ENCODE measurements at places on chromosomes 11 and 22.
A peak's percentile ranks its signal among the peaks of the same experiment; 100 is the strongest.

- no peak for DNase-seq
Observed at GRCh38 chr11:62770778-62771143, 435 bp upstream of the TAF6L start.

- no peak for DNase-seq
Observed at GRCh38 chr22:30460147-30460546, 11.7 kb downstream of the SEC14L3 start.

GRCh38 chr11:61574611-61575010 lies 6.3 kb downstream of the SYT7 start:
- DNase-seq, result no peak

DNA sequence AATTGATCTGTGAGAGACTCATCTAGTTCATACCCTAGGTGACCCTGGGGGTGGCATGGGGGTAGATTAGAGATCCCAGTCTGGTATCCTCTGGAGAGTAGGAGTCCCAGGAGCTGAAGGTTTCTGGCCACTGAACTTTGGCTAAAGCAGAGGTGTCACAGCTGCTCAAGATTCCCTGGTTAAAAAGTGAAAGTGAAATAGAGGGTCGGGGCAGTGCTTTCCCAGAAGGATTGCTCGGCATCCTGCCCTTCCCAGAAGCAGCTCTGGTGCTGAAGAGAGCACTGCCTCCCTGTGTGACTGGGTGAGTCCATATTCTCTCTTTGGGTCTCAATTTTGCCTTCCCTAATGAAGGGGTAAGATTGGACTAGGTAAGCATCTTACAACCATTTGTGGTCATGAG lies 653 bp downstream of the IL18BP start:
- DNase-seq, result no peak

DNA sequence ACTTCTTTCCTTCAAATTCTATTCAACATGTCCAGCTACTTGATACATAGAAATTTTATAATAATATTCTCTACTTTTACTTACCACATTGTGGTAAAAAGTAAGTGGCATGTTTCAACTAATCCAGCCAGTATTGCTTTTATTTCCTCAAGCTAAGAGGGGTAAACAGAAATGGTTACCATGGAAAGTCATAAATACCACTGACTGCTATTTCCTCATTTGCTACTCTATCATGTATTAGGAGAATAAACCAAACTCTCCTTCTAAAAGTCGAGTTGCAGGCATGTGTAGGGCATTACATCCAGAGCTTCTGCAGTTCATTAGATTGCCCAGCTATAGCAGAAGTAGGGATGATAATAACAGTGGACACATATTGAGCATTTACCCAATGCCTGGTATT lies 208.4 kb downstream of the MAML2 start:
- no peak for DNase-seq

DNA sequence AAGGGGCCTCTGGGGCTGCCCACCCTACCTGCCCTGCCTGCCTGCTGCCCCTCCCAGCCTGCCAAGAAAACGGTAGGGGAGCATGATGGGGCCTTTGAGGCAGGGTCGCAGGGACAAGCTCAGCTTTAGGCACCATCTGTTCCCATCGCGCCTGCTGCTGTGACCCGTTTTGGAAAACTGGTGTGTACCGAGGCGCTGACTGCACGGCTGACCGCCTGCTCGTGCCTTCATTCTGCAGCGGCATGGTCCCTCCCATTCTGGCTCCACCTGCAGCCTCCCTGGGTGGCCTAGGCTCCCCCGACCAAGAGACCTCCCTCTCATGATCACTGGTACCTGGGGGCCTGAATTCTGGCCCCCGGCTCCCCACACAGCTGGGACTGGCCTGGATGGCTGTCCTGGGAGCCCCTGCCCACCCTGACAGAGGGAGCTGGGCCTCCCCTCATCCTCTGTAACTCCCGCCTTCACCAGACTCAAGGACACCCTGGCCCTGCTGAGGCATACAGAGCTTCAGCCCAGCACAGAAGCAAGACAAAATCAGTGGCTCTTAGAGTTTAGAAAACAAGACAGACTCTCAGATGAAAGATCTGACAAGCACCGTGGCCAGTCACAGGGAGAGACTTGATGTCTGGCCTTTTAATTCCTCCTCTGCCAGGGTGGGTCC lies 6.5 kb upstream of the MYRF start:
- no peak for DNase-seq

GRCh38 chr11:133078012-133078411 lies 454.3 kb downstream of the OPCML start:
- DNase-seq, result no peak

DNA sequence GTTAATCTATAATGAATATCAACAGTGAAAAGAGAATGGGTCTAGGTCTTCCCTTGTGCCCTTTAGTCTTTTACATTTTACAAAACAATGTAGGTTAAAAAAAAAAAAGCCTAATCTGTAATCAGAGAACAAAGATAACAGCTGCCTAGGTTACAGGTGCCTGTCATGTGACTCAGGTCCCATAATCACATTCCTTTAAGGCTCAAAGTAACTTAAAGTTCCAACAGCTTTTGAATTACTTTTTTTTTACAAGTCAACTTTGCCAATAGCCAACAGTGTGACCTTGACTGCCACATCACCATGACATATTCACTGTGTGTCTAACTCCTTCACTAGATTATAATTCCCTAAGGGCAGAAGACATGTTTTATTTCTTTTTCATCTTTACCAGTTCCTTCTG lies 237.0 kb upstream of the API5 start:
- no peak for DNase-seq

DNA sequence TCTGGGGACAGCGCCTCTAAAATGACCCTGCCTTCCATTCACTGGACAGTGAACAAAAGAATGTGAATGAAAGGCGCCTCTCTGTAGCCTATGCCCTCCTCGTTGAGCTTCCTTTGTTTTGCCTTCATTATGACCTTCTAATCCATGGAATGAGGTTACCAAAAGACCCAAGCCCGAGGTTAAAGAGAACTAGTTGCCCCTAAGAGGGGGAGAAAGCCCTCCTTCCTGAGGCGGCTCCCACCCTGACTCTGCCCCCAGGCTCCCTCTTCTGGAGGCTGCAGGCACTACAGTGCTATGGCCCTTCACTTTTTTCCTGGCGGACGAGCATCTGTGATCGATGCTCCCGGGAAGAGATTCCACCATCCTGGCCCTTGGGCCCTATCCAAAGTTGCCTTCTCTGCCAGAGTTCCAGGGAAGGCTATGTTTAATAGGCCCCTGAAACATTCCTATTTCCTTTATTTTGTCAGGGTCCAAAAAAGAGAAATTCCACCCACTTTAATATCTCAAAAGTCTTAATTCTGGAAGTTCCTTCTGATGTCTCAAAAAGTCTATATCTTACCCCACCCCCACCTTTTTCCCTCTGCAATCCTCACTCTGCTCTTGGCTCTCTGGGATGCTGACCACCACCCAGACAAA lies 147.3 kb downstream of the FEZ1 start:
- DNase-seq, result peak; percentile 50

Data from stimulated activated CD4-positive, alpha-beta T cell treated with anti-CD3 and anti-CD28 coated beads, Interleukin-4, amount 100 ng/mL, for 1 hour (primary cell).